Hematopoietic multipotent progenitor cell treated with erythropoietin and hydrocortisone succinate and interleukin-3 and kit ligand, for 17 days (in vitro differentiated cells): ENCODE measurements at places on chromosomes 11 and 22.

GRCh38 chr11:11748706-11749365 is 92.9 kb upstream of the USP47 start:
- no peak for DNase-seq

DNA sequence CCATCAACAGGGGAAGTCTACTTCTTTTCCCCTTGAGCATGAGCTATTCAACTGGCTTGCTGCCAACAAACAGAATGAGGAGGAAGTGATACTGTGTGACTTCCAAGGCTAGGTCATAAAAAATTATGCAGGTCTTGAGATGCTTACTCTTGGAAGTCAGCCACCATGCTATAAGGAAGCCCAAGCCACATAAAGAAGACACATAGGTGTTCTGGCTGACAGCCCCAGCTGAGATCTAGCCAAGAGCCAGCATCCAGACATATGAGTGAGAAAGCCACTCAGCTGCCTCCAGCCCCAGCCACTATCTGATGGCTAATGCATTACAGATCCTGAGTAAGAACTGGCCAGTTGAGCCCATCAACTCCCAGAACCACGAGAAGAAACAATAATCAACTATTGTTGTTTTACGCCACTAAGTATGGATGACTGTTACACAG is 31.0 kb upstream of the PPP2R1B start:
- DNase-seq, result peak; percentile 16

GRCh38 chr22:50620593-50621355 is 7.2 kb downstream of the ARSA start:
- no peak for DNase-seq

DNA sequence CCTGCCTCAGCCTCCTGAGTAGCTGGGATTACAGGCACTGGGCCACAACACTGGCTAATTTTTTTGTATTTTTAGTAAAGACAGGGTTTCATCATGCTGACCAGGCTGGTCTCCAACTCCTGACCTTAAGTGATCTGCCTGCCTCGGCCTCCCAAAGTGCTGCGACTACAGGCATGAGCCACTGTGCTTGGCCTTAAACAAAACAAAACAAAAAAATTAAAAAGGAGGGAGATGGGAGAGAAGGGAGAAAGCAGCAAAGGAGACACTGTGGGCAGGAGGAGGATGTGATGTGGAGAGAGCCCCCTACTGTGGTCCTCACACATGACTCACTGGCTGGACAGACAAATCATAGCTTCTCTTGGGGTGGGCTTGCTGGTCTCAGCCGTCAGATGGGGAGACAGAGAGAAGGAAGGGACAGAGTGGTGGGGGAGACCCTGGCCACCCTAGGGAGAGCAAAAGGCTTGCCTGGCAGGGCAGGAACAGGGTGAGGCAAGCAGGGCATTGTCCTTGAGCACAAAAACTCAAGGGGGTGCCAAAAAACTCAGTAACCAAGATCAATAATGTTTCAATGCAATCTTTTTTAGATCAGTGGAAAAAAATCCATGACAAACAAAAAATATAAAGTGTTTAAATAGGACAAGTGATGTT is 31.6 kb downstream of the TPST2 start:
- DNase-seq, result no peak

GRCh38 chr22:37752189-37753087 is 55.3 kb upstream of the GCAT start:
- DNase-seq, result no peak

GRCh38 chr11:100442017-100442416 is 245.1 kb upstream of the ARHGAP42 start:
- DNase-seq, result no peak

DNA sequence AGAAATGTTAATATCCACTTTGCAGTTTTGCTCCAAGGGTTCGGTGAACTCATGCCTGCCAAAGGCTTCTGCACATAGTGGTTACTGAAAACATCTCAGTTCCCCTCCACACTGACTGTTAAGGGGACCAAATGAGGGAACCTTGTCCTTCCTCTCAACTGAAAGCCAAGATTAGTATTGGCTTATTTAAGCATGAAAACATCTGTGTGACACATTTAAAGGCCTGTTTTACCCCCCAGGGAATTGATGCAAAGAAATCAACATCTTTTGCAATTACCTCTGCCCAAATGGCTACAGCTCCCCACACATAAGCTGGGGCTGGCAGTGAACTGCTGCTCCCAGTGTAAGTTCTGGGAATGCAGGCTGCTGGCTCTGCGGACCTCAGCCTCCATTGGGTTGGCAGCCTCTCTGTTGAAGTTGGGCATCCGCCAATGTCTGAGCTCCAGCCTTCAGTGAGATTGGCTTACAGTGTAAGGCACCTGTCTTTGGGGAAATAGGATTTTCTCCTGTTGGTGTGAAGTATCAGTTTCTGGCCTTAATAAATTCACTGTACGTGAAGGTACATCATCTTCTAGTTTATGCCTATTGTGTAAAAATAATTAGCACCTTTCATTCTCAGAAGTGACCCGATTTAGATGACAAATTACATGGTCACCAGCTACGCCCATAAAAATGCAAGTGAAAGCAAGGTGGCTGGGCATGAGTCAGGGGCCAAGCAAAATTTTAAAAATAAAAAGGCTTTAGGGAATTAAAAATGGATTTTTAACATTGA is 213.4 kb upstream of the SYN3 start:
- no peak for DNase-seq

- no peak for DNase-seq
Observed at GRCh38 chr11:47607380-47607779, 13.2 kb upstream of the C1QTNF4 start.

DNA sequence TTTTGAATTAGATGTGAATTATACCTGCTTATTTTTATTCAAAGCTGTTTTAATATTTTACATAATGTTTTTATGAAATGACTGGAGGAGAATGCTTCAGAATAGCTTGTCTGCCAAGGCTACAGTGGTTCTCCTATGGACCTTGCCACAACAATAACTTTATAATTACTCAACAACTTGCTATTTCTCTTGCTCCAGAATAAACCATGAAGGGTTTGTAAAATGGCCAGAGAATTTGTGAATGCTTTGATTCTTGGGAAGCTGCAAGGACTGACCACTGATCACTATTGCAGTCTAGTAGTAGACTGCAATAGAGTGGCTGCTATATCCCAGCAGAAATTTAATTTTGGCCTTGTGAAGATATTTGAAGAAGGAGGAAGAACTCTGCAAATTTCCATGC is 199.7 kb downstream of the FAT3 start:
- no peak for DNase-seq

- no peak for DNase-seq
Observed at GRCh38 chr11:39932966-39933365, 1526.5 kb downstream of the LRRC4C start.

GRCh38 chr11:8283100-8283464 is 19.4 kb upstream of the LMO1 start:
- DNase-seq, result no peak

DNA sequence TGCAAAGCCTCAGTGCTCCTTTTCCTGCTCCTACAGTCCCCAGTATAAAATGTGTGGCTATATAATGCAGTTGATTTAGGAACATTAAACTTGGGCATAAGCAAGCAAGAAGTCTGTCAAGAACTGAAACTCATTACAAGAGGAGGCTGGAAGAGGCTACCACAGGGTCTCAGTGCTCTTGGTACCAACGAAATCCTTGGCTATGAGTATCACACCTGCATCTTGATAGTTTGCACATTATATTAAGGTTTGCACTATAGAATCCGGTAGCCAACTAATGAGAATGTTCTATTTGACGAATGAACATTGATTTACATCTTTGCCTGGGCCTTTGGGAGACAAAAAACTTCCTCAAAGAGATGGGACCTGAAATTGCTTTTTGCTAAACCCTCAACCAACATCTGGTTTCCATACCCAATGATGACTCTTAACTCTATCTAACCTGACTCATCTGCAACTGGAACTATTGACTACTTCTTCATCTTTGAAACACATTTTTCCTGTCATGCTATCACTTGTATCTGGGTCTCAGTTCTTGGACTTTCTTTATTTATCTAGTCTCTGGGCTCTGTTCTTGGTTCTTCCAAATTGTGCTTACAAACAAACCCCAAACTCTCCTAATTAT is 207.2 kb upstream of the CTSC start:
- DNase-seq, result no peak

GRCh38 chr22:45294030-45294429 is 9.3 kb downstream of the UPK3A start:
- DNase-seq, result no peak

DNA sequence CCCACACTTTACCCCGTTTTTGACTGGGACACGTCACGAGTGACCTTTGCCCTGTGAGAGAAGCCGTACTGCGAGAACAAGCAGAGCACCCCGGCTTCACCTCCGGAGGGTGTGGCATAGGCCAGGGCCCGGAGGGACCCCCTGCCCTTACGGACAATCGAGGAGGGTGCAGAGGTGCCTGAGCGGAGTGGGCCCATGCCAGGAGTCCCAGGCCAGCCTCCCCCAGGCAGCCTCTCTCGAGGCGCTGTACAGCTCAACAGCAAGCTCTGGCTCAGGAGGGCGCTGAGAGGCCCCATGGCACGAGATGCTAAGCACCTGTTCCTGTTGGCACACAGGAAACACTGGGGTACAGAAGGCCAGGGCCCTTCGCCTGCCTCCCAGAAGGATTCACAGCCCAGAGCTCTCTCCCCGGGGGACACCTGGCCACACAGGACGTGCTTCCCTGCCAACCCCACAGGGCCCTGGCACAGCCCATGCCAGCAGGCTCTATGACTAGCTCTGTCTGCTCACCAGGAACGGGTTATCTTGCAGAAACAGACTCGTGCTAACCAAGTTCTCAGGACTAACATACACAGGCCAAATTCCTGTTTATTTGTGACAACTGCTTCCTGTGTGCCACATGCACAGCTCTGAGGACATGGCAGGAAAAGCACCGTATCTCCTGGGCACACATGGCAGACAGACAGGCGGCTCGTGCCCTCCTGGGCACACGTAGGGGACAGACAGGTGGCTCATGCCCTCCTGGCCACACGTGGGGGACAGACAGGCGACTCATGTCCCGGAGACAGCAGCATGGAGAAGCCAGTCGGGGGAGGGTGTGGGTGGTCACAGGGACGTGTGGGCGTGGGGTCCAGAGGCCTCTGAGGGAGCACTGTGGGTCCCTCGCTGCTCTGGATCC is 11.6 kb downstream of the TOLLIP start:
- peak; percentile 64 for DNase-seq

- no peak for DNase-seq
Observed at GRCh38 chr22:45896964-45897538, 79.9 kb downstream of the WNT7B start.

DNA sequence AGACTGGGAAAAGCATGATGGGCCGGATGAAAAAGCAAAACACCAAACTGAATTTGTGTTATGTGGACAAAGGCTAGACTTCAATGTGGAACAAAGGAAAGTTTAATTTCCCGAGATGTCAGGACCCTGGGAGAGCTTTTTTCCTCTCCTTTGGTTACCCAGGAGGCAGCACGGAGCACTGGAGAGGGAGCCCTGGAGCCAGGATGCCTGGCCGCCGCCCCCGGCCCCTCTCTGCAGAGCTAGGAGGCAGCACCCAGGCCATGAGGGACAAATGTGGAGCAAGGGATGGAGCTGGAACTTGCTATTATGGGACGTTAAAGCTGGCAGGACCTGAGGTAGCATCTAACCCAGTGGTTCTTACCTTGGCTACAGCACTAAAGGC is 108.9 kb downstream of the MORC2 start:
- DNase-seq, result no peak

GRCh38 chr11:19808076-19808911 is 95.7 kb downstream of the NAV2 start:
- no peak for DNase-seq

GRCh38 chr22:48238284-48238915 is 1476.0 kb downstream of the TBC1D22A start:
- DNase-seq, result no peak

- DNase-seq, result no peak
Observed at GRCh38 chr11:61002598-61002997, 31.1 kb downstream of the CD6 start.

- no peak for DNase-seq
Observed at GRCh38 chr11:47399860-47400767, 8.3 kb upstream of the SLC39A13 start.

DNA sequence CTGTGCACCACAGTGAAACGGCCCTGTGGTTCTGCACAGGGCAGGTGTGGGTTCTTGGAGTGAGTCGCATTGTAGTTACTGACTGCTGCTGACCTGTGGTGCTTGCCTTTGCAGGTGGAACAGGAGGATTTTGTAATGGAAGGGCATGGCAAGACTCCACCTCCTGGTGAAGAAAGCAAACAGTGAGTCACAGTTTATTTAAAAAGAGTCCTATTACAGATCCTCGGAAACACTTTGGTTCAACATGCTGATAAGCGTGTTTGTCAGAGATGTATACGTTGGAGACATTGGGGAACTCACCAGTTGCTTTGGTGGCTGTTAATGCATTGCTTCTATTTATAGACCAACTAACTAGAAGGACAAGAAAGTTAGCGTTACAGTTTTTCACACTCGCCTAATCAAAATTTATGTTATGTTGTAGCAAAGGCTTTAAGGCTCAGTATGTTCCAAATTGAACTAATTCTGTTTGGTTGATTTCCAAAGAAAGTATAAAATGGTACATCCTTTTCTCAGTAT is 21.7 kb upstream of the TNRC6B start:
- DNase-seq, result peak; percentile 44

GRCh38 chr11:65471447-65471891 is 27.4 kb upstream of the MALAT1 start:
- peak; percentile 94 for DNase-seq

DNA sequence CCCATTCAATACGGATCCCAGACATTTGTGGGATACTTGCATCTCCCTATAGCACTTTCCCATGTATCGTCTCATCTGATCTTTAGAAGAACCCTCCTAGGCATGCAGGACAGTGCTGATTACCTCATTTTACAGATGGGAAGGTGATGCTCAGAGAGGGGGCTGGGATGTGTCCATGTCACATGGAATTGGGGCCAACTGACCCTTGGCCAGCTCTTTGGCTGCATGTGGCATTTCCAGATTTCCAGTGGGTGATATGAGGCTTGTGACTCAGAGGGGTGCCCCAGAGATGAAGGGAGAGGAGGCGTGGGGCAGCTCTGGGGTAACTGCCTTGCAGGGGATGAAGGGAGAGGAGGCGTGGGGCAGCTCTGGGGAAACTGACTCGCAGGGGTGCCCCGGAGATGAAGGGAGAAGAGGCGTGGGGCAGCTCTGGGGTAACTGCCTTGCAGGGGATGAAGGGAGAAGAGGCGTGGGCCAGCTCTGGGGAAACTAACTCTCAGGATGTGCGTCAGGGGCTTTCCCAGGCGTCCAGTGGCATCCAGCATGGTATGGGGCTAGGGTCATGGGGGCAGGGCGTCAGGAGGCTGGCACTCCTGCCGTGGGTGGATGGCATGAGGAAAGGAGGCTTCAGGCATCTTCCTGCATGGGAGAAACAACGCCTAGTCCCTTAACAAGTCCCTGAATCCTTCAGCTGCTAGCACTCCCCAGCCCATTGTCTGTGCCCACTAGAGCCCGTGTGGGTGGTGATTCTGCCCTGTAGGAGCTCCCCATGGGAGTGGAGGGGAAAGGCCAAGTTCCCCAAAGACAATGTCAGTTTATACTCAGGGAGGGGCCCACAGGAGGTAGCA is 11.9 kb upstream of the CERK start:
- no peak for DNase-seq

GRCh38 chr11:77039491-77040400 is 5.5 kb downstream of the B3GNT6 start:
- DNase-seq, result peak; percentile 21

- no peak for DNase-seq
Observed at GRCh38 chr11:107840129-107840484, 18.5 kb downstream of the SLC35F2 start.
